ENCODE measurements at places on chromosomes 11 and 22.

- no peak for DNase-seq
These were observed 145.7 kb upstream of the TEAD1 start for GRCh38 chr11:12528487-12528886.

- no peak for DNase-seq
These were observed 117.4 kb upstream of the NECTIN1 start for GRCh38 chr11:119846374-119846773.

DNA sequence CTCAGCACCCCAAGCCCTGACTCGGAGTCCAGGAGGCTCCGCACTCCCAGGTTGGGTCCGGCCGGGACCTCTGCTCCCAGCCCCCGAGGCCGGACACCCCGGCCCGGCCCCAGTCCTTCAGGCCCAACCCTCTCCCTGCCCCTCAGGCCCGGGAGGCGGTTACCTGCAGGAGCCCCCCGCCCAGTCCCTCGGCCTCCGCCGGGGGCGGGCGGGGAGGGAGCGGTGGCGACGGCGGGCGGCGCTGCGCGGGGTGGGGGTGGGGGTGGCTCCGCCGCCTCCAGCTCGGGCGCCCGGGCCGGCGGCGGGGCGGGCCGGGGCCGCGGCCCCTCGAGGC lies 310 bp downstream of the TCF20 start:
- DNase-seq, result no peak

- DNase-seq, result no peak
These were observed 71.5 kb downstream of the FCHSD2 start for GRCh38 chr11:73070653-73071052.

DNA sequence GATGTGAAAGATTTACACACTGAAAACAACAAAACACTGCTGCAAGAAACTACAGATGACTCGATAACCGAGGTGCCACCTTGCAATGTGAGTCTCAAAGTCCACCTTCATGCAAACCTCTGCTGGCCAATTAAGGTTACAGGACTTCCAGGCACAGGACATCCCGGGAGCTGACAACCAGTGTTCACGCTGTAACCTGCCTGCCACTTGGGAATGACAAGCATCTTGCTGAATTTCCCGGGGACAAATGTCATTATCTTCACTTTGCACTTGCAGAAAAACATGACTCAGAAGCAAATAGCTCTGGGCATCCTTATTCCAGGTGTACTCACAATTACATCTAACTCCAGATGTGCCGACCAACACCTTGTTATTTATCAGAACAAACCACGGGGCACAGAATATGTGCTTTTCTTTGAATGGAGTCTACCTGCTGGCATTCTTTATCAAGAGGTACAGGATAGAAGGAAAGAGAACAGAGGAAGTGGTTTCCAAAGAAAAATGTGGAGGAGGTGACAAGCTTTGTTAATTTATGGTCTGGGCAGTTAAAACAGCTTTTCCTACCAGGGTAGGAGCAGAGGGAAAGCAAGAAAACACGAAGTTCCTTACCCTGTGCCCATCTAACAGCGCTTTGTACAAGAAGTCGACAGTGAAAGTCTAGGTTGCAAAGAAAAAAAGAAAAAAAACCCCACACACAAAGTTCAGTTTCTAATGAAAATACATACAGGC lies 72.3 kb downstream of the SHANK2 start:
- no peak for DNase-seq

DNA sequence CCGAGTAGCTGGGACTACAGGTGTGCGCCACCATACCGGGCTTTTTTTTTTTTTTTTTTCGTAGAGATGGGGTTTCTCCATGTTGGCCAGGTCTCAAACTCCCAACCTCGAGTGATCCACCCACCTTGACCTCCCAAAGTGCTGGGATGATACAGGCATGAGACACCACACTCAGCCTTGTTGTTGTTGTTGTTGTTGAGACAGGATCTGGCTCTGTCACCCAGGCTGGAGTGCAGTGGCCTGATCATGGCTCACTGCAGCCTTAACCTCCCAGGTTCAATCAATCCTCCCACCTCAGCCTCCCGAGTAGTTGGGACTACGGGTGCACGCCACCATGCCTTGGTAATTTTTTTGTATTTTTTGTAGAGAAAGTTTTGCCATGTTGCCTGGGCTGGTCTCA lies 23.4 kb upstream of the CLDN5 start:
- no peak for DNase-seq

DNA sequence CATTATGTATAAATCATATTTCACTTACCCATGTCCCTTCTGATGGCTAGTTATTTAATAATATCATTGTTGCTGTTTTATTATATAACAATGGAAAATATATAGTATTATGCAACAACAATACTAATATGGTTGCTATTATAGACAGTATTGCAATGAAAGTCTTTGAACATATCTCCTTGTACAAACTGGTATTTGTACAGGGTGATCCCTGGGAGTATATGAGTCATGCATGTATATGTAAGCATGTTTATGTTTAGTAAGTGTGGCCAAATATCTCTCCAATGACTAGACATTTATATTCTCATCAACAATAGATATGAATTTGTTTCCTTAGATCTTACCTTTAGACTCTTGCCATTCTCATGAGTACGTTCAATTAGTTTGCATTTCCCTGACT lies 55.9 kb downstream of the KCNC1 start:
- DNase-seq, result no peak

- DNase-seq, result no peak
These were observed 1.9 kb upstream of the CYB5R3 start for GRCh38 chr22:42651134-42651533.
